ENCODE measurements at places on chromosomes 2 and 18.
A peak's percentile ranks its signal among the peaks of the same experiment; 100 is the strongest.

- no peak overlapping the region for H3K4me3 ChIP-seq
- no peaks in the 10 kb centered on the region for H3K4me1 ChIP-seq
- no peak for DNase-seq
- no peaks in the 10 kb centered on the region for H3K36me3 ChIP-seq
- no peaks in the 10 kb centered on the region for H3K27me3 ChIP-seq
- H3K27ac ChIP-seq: no peak overlapping the region
These were observed 1.4 kb downstream of the PSD4 start for GRCh38 chr2:113175042-113175628.

DNA sequence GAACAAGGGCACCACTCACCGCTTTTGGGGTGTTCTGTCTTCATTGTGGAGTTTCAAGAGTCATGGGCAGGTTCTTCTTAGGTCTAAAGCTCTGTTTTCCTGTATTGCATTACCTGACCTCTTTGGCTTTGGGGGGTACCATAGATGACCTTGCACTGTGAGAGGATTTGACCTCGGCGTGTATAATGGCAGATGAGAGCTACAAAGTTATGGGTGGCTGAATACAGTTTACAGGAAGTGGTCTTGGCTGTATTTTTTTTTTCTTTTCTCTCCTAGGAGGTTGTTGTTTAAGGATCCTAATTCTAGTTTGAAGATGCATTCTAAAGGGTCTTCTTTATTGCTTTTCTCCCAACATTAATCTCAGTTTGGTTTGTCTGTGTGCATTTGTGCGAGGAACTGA, 11.5 kb downstream of the GAL3ST2 start:
- H3K27ac ChIP-seq: no peak overlapping the region
- peaks cover 3% of the 10 kb centered on the region for H3K4me1 ChIP-seq
- H3K27me3 ChIP-seq: no peaks in the 10 kb centered on the region
- no peak overlapping the region for H3K4me3 ChIP-seq

DNA sequence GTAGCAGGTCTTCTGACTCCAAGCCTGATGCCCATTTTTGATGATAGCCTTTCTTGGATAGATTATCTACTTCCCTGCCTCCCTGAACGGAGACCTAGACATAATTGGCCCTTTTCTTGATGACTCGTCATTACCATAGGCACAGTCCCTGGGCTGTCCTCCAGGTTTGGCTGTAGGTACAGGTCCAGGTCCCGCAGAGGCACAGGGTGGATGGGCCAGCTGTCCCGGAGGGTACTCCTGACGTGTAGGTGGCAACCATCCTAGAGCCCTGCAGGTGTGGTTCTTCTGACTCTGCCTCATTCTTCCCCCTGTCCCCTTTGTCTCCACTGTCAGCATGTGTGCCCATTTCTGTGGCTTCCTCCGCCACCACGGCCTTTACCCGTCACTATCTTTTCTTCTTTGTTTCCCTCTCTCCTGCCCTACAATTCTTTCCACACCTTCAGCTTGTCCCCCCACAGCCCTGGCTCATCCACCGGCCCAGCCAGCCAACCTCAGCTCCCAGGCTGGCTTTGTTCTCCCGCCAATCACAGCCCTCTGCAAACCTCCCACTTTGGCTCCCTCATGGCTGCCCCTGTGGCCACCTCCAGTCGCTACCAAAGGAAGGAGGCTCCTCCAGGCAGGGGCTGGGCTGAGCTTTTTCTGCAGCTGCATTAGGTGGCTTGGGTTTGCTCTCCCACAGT, 102.8 kb downstream of the SMAD7 start:
- H3K36me3 ChIP-seq: no peaks in the 10 kb centered on the region
- DNase-seq: no peak
- no peaks in the 10 kb centered on the region for H3K27me3 ChIP-seq
- H3K4me3 ChIP-seq: no peak overlapping the region

DNA sequence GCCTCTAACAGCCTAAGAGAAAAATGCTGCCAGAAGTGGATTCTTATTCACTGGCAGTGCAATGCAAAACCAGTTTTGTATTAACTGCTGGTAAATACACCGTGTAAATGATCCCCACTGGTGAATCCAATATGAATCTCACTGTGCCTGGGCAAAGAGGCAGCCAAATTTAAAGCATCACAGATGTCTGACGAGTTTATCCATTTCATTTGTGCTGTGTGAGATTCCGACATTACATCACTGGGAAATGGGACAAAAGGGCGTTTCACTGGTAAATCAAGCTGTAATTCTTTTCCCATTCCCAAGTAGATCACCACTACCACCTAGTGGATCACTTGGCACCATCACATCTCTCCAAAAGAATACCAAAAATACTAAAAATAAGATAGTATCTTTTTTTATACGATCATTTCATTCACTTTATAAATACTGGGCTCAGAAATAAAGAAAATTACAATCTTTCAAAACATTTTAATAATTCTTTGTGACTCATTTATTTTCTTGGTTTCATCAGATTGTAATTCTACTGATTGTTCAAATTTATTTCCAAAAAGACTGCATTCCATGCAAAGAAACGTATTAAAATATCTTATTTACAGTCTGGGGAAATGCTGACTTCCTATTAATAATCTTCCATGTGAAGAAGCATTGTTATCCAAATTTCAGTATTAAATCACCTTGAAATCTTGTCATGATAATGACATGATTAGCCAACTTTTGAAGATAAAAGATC, 125.6 kb downstream of the GRB14 start:
- no peaks in the 10 kb centered on the region for H3K27me3 ChIP-seq
- no peaks in the 10 kb centered on the region for H3K36me3 ChIP-seq
- no peak overlapping the region for H3K4me3 ChIP-seq
- H3K27ac ChIP-seq: no peak overlapping the region
- DNase-seq: no peak
- H3K4me1 ChIP-seq: no peaks in the 10 kb centered on the region

DNA sequence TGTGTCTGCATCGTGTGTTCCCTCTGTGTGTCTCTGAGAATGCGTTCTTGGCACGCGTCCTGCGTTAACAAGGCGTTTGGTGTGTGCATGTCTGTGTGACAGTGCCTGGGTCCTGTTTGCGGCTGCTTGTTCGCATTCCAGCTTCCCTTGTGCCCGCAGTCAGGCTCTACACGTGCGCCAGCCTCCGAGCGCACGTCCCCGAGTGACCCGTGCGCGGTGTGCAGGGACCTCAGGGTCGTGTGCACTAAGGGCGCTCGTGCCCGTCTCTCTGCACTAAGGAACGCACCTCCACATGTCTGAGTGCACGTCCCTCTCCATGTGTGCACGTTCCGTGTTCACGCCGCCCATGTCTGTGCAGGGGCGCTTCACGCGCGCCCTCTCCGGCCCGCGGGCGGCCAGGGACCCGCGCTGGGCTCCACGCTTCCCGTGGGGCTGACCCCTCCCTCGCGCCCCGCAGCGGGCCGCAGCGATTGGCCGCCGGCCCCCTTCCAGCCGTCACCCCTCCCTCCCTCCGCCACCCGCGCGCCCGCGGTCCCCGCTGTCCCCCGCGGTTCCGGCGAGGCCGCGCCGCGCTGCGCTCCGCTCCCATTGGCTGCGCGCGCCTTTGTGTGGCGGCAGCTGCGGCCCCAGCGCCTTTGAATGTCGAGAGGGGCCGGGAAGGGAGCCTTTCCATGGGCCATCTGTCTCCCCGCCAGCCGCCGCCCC, 229.4 kb downstream of the HAUS1 start:
- no peak overlapping the region for H3K27ac ChIP-seq
- H3K4me1 ChIP-seq: no peaks in the 10 kb centered on the region
- H3K27me3 ChIP-seq: no peaks in the 10 kb centered on the region

- H3K4me3 ChIP-seq: peak overlapping the region; percentile 66
- H3K36me3 ChIP-seq: no peaks in the 10 kb centered on the region
- DNase-seq: peak; percentile 59
- peaks cover 26% of the 10 kb centered on the region for H3K4me1 ChIP-seq
- H3K27ac ChIP-seq: no peak overlapping the region
- no peaks in the 10 kb centered on the region for H3K27me3 ChIP-seq
These were observed 3.4 kb downstream of the HS6ST1 start for GRCh38 chr2:128315122-128315828.

- peak; percentile 79 for DNase-seq
- H3K36me3 ChIP-seq: no peaks in the 10 kb centered on the region
- H3K4me1 ChIP-seq: no peaks in the 10 kb centered on the region
- no peak overlapping the region for H3K27ac ChIP-seq
- H3K4me3 ChIP-seq: no peak overlapping the region
- H3K27me3 ChIP-seq: no peaks in the 10 kb centered on the region
These were observed 22.9 kb downstream of the RBM43 start for GRCh38 chr2:151238527-151239487.

DNA sequence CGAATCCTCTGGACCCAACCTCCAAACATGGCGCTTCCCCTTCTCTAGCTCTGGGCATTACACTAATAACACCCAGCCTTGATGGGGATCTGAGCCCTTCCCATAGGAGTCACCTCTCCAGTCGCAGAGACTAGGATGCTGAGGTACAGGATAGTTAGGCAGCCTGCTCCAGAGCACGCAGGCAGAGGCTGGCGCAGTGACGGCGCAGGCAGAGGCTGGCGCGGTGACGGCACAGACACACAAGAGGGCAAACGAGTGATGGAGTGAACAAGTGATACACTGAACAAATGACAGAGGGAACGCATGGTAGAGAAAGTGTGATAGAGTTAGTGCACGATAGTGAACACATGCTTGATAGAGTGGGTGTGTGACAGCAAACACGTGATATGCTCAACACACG, 518.5 kb downstream of the EIPR1 start:
- DNase-seq: no peak
- no peak overlapping the region for H3K27ac ChIP-seq
- no peak overlapping the region for H3K4me3 ChIP-seq
- no peaks in the 10 kb centered on the region for H3K36me3 ChIP-seq

GRCh38 chr18:79629606-79630005, 50.0 kb upstream of the CTDP1 start:
- no peaks in the 10 kb centered on the region for H3K36me3 ChIP-seq
- no peak overlapping the region for H3K4me3 ChIP-seq
- DNase-seq: no peak
- no peak overlapping the region for H3K27ac ChIP-seq
- H3K4me1 ChIP-seq: no peaks in the 10 kb centered on the region

DNA sequence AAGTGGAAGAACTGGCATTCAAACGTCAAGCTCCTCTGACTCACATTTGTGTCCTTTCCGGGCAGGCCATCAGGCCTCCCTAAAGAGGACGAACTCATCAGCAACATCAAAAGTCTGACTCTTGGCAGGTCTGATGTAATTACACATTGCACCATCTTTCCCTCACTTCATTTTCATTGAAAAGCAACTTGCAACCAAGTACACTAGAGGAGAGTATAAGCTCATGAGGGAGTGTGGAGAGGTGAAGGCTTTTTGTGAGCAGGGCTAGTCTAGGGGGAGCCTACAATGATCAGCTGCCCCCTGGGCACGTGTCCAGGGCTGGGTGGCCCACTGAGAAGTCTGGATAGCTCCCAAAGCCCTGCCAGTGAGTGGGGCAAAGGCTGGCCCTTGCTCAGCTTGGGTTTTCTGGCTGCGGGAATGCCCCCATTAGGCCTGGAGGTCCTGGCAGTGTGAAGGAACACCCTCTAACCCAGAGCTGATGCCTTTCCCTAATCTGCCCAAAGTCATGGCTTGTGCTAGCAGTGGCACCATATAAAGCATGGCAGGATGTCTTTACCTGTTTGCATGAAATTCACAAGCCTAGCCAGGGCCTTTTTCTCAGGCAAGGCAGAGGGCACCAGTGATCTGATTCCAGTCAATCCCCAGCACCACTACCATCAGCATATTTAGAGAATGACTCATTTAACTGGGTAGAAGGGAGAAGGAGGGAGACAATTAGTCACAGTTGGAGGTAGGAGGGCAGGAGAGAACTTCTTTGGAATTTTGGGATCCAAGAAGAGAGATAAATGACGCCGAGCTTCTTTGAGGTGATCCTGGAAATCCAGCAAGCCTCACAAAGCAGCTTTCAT, 8.5 kb upstream of the DAW1 start:
- peak overlapping the region; percentile 78 for H3K27ac ChIP-seq
- no peak for DNase-seq
- no peaks in the 10 kb centered on the region for H3K27me3 ChIP-seq
- no peaks in the 10 kb centered on the region for H3K36me3 ChIP-seq
- H3K4me1 ChIP-seq: peaks cover 37% of the 10 kb centered on the region

GRCh38 chr2:198117406-198118041, 313.1 kb downstream of the PLCL1 start:
- DNase-seq: no peak
- H3K36me3 ChIP-seq: no peaks in the 10 kb centered on the region
- peaks cover 26% of the 10 kb centered on the region for H3K4me1 ChIP-seq
- no peaks in the 10 kb centered on the region for H3K27me3 ChIP-seq

GRCh38 chr18:56036741-56037140, 448.7 kb upstream of the TCF4 start:
- no peaks in the 10 kb centered on the region for H3K4me1 ChIP-seq
- no peak overlapping the region for H3K27ac ChIP-seq
- DNase-seq: no peak
- H3K27me3 ChIP-seq: no peaks in the 10 kb centered on the region
- no peak overlapping the region for H3K4me3 ChIP-seq
- H3K36me3 ChIP-seq: no peaks in the 10 kb centered on the region

GRCh38 chr2:168456521-168457189, 583 bp downstream of the CERS6 start:
- H3K27me3 ChIP-seq: no peaks in the 10 kb centered on the region
- peak overlapping the region; percentile 73 for H3K27ac ChIP-seq
- H3K4me3 ChIP-seq: peak overlapping the region; percentile 92

GRCh38 chr2:42828487-42829425, 36.4 kb upstream of the HAAO start:
- no peaks in the 10 kb centered on the region for H3K27me3 ChIP-seq
- H3K36me3 ChIP-seq: no peaks in the 10 kb centered on the region
- peaks cover 17% of the 10 kb centered on the region for H3K4me1 ChIP-seq

- peaks cover 15% of the 10 kb centered on the region for H3K36me3 ChIP-seq
- no peaks in the 10 kb centered on the region for H3K4me1 ChIP-seq
- peak; percentile 85 for DNase-seq
- H3K4me3 ChIP-seq: peak overlapping the region; percentile 34
These were observed 34.7 kb downstream of the NAPG start for GRCh38 chr18:10560452-10561045.

DNA sequence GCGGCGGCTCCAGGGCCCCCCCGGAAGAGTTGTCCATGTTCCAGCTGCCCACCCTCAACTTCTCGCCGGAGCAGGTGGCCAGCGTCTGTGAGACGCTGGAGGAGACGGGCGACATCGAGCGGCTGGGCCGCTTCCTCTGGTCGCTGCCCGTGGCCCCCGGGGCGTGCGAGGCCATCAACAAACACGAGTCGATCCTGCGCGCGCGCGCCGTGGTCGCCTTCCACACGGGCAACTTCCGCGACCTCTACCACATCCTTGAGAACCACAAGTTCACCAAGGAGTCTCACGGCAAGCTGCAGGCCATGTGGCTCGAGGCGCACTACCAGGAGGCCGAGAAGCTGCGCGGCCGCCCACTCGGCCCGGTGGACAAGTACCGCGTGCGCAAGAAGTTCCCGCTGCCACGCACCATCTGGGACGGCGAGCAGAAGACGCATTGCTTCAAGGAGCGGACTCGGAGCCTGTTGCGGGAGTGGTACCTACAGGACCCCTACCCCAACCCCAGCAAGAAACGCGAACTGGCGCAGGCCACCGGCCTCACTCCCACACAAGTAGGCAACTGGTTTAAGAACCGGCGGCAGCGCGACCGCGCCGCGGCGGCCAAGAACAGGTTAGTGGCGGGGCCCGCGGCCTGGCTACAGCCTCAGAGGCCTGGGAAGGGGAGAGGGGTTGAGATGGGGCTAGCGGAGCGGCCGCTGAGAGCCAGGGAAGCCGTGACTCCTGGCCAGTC, 965 bp downstream of the SIX3 start:
- H3K4me3 ChIP-seq: peak overlapping the region; percentile 55
- no peak overlapping the region for H3K27ac ChIP-seq
- peaks cover 20% of the 10 kb centered on the region for H3K27me3 ChIP-seq
- DNase-seq: no peak
- H3K36me3 ChIP-seq: no peaks in the 10 kb centered on the region

- no peak for DNase-seq
- H3K4me3 ChIP-seq: no peak overlapping the region
- no peaks in the 10 kb centered on the region for H3K27me3 ChIP-seq
- peaks cover 12% of the 10 kb centered on the region for H3K4me1 ChIP-seq
- H3K36me3 ChIP-seq: peaks cover 11% of the 10 kb centered on the region
- H3K27ac ChIP-seq: peak overlapping the region; percentile 90
These were observed 1.7 kb downstream of the OBSL1 start for GRCh38 chr2:219569635-219570034.
